Heart left ventricle (tissue), 16 donors: ENCODE measurements at places on chromosomes 11 and 22. TPM values are rescaled to one million over a fixed set of nuclear protein-coding genes. Genes with fewer than 3 reads are reported as not detected.

HEPACAM gene
- not detected for total RNA-seq

ST14 gene
- 2.3 TPM for total RNA-seq

PTPMT1 gene
- total RNA-seq = 19.6 TPM

- no peak overlapping the region for H3K27ac ChIP-seq
- DNase-seq = no peak
- H3K4me3 ChIP-seq = no peak overlapping the region
- H3K4me1 ChIP-seq = no peaks in the 10 kb centered on the region
- no peaks in the 10 kb centered on the region for H3K36me3 ChIP-seq
These were observed 39.3 kb upstream of the BSX start for GRCh38 chr11:123020968-123021367.

- peak overlapping the region; percentile 18 for H3K27ac ChIP-seq
- H3K27me3 ChIP-seq = no peaks in the 10 kb centered on the region
- no peak for DNase-seq
- peaks cover 91% of the 10 kb centered on the region for H3K36me3 ChIP-seq
- H3K4me1 ChIP-seq = peaks cover 4% of the 10 kb centered on the region
These were observed 20.8 kb downstream of the CARS1 start for GRCh38 chr11:3036419-3036818.

DNA sequence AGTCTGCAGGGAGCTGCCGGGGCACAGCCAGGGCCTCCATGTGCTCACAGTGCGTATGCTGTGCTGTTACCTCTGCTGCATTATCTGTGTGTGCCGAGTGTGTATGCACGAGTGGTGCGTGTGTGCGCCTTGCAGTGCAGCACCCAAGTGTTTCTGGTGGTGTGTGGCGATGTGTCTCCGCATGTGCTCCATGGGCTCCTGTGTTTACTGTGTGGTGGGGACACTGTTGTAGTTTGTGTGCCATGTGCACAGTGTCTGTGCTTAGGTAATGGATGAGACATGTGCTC, 31.4 kb downstream of the KCNC1 start:
- H3K36me3 ChIP-seq = no peaks in the 10 kb centered on the region
- no peaks in the 10 kb centered on the region for H3K4me1 ChIP-seq
- H3K27ac ChIP-seq = no peak overlapping the region
- no peak overlapping the region for H3K4me3 ChIP-seq
- no peak for DNase-seq
